ENCODE measurements at places on chromosomes 2 and 18.

- DNase-seq: no peak
These were observed 259 bp downstream of the NPAS2 start for GRCh38 chr2:100820273-100820522.

GRCh38 chr18:48569915-48570264 is 31.1 kb downstream of the CTIF start:
- no peak for DNase-seq

DNA sequence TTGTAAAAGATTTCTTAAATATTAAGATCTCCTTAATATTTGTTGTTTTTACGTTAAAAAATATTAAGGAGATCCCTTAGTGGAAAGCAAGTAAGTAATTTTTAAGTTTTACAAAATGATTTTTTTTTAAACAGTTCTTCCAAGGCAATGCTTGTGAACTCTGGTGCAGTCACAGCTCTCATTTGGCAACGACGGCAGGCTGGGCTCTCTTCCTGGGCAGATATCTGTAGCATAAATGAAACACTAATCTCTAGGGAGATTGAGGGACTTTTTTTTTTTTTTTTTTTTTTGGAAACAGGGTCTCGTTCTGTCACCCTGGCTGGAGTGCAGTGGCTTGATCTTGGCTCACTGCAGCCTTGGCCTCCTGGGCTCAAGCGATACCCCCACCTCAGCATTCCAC is 38.5 kb downstream of the GORASP2 start:
- DNase-seq: no peak

DNA sequence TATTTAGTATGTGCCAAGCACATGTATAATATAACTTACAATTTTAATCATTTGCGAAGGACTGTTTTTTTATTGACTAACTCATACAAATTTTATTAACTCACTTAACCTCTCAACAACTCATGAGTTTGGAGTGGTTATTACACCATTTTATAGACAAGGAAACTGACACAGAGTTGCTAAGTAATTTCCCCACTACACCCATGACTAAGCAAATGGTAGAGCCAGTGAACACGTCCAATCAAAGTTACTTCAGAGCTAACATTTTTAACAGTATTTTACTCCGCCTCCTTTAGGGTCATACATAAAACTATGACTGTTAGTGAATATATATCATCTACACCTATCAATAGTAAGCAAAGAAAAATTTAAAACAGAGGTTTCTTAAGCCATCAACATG is 556.7 kb upstream of the FSIP2 start:
- no peak for DNase-seq

DNA sequence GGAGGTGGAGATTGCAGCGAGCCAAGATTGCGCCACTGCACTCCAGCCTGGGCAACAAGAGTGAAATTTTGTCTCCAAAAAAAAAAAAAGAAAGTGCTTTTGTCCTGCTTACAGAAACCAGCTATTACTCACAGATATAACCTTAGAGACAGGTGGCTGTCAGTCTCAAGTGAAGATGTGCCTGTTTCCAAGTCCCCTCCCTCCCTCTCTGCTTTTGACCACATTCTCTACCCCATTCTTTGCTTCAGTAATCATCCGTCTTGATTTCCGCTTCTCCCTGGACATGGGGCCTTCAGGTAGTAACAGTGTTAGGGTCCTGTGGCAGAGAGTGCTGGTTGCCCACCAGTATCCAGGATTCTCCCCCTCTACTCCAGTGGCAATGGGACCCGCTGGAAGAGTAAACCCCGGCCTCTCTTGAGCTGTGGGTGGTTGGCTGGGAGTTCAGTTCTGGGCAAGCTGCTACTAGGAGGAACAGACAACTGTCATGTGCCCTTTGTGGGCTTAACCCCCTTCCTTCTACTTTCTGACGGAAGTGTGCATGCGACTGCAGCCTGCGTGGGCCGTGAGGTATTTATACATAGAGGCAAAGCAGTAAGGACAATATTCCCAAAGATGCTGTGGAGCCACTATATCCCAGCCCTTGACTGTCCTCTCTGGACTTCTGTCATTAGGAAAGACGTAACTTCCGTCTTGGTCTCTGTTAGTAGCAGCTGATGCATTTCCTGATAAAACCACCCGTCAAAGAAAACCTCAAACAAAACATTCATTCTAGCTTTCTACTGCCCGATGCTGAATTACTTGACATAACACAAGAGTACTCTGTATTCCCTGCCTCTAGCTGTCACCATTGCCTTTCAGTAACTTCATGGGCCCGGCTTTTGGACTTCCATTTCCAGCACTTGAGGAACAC is 17.8 kb downstream of the PDCL3 start:
- DNase-seq: no peak

- DNase-seq: no peak
These were observed 44.1 kb downstream of the ERBB4 start for GRCh38 chr2:212494418-212495020.

GRCh38 chr2:101947374-101947773 is 44.4 kb upstream of the IL1R2 start:
- no peak for DNase-seq

GRCh38 chr18:74609535-74609934 is 11.9 kb downstream of the ZNF407 start:
- no peak for DNase-seq

DNA sequence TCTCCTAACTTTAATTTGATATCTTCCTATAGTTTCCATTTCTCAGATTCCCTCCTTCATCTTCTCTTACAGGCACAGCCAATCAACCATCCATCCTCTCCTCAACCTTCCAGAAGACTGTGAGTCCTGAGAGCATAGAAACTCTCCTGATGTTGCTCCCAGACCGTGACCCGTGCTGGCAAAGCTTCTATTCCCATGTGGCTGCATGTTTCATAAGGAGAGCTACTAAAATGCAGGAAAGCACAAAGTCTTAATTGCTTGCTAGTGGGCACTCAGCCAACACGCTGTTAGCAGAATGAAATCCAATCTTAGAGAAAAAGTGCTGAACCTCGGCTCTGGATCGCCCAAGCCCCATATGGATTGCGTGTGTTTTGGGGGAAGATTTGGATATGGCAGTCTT is 1244.7 kb upstream of the ZEB2 start:
- no peak for DNase-seq

- DNase-seq: no peak
These were observed 506.6 kb downstream of the PLCL1 start for GRCh38 chr2:198311020-198311419.

DNA sequence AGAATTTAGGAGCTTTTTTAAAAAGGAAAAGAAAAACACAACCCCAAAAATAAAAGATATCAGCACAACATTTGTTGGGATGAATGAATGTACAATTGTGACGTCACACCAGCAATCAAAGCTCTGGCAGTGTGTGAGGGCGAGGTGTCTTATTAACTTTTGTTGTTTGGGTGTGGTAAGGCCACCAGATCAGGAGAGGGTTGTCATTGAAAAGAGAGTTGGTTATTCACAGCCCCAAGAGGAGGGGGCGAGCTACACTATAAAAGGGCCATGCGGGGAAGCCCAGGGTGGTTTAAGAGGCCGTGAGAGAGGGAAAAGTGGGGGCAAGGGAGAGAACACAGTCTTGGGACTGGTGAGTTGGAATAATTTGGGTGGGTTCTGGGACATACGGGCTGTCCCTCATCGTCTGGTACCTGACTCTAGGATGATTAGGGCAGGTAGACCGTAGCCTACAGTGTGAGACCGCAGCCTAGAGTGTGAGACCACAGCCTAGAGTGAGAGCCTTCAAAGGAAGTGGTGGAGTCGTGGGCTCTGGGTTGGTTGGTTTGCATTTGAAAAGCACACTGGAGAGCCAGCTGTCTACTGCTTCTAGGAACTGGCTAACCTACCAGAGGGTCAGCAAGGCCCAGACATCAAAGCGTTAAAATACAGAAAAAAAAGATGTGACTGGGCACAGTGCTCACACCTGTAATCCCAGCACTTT is 128.4 kb downstream of the INO80D start:
- no peak for DNase-seq

GRCh38 chr2:128401680-128402079 is 83.0 kb upstream of the HS6ST1 start:
- DNase-seq: no peak

Measured in HFF-Myc (cell line).